ENCODE measurements at places on chromosomes 1 and 21. TPM values are rescaled to one million over a fixed set of nuclear protein-coding genes. Genes with fewer than 3 reads are reported as not detected.

- DNase-seq, result no peak
Observed at GRCh38 chr21:33478182-33478581, 1.6 kb downstream of the TMEM50B start.

TMEM200B gene
- 0.15 TPM for total RNA-seq

DNA sequence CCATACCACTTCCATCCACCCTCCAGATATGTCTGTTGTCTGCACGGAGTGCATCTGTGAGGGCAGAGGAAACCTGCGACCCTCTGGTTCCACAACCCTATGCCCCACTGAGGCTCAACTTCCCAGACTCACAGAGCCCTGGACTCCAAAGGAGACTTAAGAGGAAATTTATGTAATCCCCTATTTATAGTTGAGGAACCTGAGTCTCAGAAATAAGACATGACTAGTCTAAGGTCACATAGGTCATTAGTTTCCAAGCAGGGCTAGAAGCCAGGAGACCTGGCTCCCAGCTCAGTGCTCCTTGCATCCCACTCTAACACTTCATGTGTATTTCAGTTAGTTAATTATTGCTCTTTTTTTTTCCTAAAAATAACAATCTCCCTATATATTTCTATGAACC, 15.7 kb upstream of the LEMD1 start:
- DNase-seq, result no peak

- no peak for DNase-seq
Observed at GRCh38 chr1:48882020-48882419, 105.3 kb upstream of the BEND5 start.

OR14C36 gene
- total RNA-seq, result not detected
